ENCODE measurements at places on chromosomes 13 and 19.

GRCh38 chr13:58782736-58783135 is 1151.2 kb downstream of the PCDH17 start:
- no peak for DNase-seq

DNA sequence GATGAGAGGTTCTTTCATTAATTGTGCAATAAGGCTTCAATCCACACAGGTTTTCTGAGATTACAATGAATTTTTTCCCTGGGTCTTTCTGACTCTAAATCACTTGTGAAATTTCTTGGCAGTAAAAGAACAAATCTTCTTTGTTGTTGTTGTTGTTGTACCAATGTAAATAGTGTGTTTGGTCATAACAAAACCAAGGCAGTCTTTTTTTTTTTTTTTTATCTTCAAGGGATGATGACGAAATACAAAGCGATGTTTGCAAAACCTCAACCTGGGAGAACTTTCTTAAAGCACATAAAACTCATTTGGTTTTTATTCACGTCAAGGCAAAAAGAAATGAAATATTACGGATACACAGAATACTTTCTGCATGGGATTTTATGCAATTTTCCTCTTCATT is 462.0 kb downstream of the LIG4 start:
- no peak for DNase-seq

DNA sequence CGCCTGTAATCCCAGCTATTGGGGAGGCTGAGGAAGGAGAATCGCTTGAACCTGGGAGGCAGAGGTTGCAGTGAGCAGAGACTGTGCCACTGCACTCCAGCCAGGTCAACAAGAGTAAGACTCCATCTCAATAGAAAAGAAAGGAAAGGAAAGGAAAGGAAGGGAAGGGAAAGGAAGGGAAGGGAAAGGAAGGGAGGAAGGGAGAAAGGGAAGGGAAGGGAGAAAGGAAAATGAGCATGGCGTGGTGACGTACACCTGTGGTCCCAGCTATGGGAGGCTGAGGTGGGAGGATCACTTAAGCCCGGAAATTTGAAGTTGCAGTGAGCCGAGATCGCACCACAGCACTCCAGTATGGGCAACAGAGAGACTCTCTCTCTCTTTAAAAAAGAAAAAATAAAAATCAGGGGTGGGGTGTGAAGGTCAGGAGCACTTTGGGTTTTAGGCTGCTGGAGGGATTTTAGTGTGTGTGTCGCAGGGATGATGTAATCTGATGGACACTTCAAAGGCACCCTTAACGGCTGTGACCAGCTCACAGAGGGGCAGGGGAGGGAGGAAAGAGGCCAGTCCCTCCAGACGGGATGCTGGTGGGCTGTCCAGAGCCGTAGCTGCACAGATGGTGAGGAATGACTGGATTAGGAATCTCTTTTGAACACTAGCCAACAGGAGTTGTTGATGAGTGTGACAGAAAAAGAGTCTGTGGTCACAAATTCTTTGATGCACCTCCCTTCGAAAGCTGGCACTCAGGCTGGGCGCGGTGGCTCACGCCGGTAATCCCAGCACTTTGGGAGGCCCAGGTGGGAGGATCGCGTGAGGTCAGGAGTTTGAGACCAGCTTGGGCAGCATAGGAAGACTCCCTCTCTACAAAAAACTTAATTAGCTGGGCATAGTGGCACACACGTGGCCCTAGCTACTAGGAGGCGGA is 27.6 kb downstream of the TMPRSS9 start:
- DNase-seq, result no peak

DNA sequence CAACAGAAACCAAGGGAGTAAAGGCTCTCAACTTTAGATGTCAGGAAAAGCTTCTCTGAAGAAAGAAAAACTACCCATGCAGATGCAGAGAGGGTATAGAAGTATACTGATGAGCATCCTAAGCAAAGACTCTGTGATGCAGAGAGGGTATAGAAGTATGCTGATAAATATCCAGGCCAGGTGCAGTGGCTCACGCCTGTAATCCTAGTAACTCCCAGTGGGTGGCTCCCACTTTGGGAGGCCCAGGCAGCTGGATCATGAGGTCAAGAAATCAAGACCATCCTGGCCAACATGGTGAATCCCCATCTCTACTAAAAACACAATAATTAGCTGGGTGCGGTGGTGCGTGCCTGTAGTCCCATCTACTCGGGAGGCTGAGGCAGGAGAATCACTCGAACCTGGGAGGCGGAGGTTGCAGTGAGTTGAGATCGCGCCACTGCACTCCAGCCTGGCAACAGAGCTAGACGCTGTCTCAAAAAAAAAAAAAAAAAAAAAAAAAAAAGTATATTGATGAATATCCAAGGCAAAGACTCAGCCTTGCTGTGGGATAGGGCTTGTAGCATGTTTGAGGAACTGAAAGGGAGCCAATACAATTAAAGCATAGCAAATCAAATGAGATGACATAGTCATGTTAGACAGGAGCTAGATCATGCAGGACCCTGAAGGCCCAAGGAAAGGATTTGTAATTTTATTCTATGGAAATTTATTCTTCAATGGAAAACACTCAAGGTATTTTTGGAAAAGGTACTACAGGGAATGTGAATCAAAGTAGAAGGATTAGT is 14.9 kb downstream of the UBL3 start:
- no peak for DNase-seq

GRCh38 chr19:6767081-6767356 is 216 bp downstream of the SH2D3A start:
- no peak for DNase-seq

DNA sequence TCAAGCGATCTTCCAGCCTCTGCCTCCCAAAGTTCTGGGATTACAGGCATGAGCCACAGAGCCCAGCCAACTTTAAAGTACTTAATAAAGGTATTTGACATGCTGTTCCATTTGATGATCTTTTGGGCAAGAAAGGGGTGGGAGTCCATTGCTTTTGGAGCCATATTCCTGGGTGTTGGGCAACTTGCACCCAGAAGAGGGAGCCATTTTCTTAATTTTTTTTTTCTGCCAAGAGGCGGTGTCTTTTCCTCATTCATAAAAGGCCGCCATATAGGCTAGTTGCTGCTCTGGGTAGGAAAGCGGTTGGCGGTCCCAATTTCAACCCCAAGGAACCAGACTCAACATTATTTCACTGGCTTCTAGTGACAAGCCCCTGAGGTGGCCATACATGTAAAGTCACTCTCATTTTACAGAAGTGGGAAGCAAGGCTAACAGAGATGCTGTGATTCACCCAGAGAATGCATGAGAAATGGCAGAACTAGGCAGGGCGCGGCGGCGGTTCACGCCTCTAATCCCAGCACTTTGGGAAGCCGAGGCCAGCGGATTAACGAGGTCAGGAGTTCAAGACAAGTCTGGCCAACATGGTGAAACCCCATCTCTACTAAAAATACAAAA is 139.6 kb downstream of the CACNA1A start:
- DNase-seq, result no peak
